ENCODE measurements at places on chromosomes 1 and 21. TPM values are rescaled to one million over a fixed set of nuclear protein-coding genes. Genes with fewer than 3 reads are reported as not detected.

HIVEP3 gene
- 0.87 TPM for total RNA-seq

C1orf115 gene
- total RNA-seq = 92.7 TPM

LORICRIN gene
- not detected for total RNA-seq

SPATA6 gene
- 1.2 TPM for total RNA-seq

RPS6KC1 gene
- 13.7 TPM for total RNA-seq

GBP6 gene
- total RNA-seq = not detected

FAM163A gene
- total RNA-seq = 0.22 TPM

SYT6 gene
- total RNA-seq = not detected

TRABD2B gene
- total RNA-seq = not detected

LCK gene
- total RNA-seq = under 0.01 TPM

MXRA8 gene
- total RNA-seq = 0.44 TPM

DENND2D gene
- total RNA-seq = 1.4 TPM

RBM11 gene
- not detected for total RNA-seq

ALPL gene
- not detected for total RNA-seq

GLIS1 gene
- total RNA-seq = not detected

SPTA1 gene
- 0.87 TPM for total RNA-seq

PLA2G2D gene
- not detected for total RNA-seq

PRKCZ gene
- total RNA-seq = 29.8 TPM

PDC gene
- total RNA-seq = not detected

GTF2B gene
- 28.8 TPM for total RNA-seq

IRF6 gene
- total RNA-seq = 1.5 TPM

SPRR2A gene
- total RNA-seq = not detected
